Stimulated activated naive CD4-positive, alpha-beta T cell treated with Interleukin-2 at 50 U/mL for 16 hours (primary cell): ENCODE measurements at places on chromosomes 1 and 21.

DNA sequence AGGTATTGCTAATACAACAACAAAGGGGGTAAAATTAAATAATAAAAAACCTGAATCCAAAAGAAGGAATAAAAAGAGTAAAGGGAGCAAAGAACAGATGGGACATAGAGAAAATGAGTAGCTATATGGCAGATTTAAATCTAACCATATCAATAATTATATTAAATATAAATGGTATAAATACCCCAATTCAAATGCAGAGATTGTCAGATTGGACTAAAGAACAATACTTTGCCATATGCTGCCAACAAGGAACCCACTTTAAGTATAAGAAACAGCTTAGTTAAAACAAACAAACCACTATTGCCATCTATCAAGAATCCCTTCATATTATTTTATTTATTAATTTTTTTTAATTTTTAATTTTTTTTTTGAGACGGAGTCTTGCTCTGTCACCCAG lies 86.8 kb downstream of the MT1HL1 start:
- no peak for DNase-seq

- DNase-seq = no peak
These were observed 54.0 kb downstream of the CLIC6 start for GRCh38 chr21:34722684-34723300.

DNA sequence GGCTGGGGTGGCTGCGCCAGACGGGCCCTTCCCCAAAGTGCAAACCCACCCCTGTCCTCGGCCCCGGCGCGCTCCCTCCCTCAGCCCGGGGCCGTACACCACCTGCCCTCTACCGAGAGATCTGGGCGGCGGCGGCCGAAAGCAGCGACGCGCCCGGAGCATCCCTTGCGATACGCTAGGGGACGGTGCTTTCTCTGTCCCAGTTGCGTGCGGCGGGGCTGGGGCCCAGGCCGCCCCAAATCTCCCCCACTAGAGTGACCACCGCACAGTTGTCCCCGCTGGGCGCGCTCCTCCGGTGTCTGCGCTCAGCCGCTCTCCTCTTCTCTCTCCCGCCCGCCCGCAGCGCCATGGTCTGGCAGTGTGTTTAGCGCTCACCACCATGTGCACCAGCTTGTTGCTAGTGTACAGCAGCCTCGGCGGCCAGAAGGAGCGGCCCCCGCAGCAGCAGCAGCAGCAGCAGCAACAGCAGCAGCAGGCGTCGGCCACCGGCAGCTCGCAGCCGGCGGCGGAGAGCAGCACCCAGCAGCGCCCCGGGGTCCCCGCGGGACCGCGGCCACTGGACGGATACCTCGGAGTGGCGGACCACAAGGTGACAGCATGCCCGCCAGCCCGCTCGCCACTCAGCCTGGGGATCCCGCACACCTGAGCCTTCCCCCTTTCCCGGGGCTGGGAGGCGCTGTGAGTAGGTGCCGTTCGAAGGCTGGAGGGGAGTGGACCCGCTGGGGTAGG lies 1.0 kb downstream of the ST6GALNAC5 start:
- DNase-seq = no peak

DNA sequence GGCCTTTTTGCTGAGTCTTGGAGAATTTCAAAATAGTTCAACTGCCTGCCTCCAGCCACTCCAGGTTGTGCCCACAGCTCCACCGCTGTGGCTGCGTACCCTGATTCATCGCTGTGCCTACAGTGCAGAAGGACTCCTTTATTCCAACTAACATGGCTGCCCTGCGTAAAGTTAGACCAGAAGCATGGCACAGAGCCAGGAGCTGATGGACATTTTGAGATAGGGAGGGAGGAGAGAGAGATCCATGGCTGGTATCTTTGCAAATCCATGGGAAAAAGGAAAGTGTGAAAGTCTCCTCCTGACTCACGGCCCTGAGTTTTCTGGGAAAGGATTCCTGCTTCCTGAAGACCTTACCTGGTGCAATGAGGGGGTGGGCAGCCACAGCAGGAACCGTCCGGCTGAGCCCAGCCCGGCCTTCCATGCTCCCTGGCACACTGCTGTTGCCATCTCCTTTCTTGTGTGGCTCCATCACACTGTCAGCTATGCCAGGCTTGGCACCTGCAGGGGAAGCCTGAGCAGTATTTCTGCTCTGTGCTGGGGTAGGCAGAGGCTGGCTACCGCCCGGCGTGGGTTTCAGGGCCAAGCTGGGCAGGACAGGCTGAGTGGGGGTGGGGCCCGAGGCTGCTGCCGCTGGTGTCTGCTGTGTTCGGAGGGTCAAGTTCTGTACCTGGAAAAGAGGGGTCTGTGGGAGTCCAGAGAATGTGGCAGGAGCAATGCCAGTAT lies 46.0 kb upstream of the A3GALT2 start:
- DNase-seq = no peak

- DNase-seq = no peak
These were observed 79.6 kb upstream of the BMP8A start for GRCh38 chr1:39411526-39412478.

GRCh38 chr1:6424000-6424565 lies 493 bp upstream of the ESPN start:
- DNase-seq = no peak

GRCh38 chr1:110780600-110781484 lies 92.1 kb upstream of the CD53 start:
- peak; percentile 49 for DNase-seq

DNA sequence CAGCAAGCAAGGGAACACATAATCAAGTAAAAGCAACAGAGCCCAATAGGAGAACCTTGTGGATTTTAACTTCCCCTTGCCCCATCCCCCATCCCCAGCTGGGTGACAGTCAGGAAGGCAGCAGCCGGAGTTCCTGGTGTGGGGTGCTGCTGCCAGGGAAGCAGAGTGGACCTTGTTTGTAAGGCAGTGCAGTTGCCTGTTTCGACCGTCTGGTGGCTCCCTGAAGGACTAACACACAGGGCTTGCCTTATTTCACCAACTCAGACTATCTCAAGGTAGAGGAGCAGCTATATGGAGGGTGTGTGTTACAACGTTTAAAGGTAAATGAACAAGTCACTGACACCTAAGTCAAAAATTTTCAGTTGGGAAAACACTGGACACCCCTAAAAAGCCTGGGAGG lies 6.6 kb downstream of the KRTAP10-8 start:
- no peak for DNase-seq

GRCh38 chr1:230977761-230978490 lies 735 bp downstream of the TTC13 start:
- peak; percentile 7 for DNase-seq

DNA sequence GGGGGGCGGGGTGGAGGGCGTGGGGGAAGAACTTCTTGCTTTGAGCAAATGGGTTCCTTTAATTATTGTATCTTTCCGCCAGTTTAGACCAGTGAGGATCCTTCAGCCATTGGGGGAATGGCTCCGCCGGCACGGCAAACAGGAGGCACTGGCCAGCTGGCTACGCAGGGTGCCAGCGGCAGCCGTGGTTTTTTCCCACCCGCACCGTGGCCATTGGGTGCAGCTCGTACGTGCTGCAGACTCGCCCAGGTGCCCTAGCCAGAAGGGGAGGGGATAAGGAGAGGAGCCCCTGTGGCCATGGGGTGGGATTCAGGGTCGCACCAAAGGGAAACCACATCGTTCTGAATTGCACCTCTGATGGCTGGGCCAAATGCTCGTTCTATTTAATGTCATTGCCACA lies 65.6 kb downstream of the RGSL1 start:
- DNase-seq = no peak

- DNase-seq = no peak
These were observed 10.2 kb downstream of the USP24 start for GRCh38 chr1:55204997-55205396.

GRCh38 chr1:156308078-156308477 lies 9.0 kb upstream of the VHLL start:
- DNase-seq = no peak

DNA sequence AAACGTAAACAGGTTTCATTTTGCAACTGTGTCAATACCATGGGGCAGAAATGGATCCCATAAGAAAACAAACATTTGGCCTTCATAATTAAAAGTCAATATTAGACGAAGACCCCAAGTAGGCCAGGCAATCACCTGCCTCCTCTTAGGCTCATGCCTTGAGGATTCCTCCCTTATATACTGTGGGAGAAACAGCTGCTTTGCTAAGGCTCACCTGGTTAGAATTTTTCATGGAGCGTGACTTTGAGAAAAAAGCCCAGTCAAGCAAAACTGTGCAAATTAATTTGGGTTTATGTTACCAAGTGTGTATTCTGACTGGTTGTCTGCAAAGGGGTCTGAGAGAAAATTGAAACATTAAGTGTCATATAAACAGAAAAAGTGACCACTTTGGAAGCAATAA lies 605.3 kb upstream of the USP24 start:
- no peak for DNase-seq

- no peak for DNase-seq
These were observed 360.1 kb upstream of the BEND5 start for GRCh38 chr1:49136738-49137251.

- DNase-seq = no peak
These were observed 103.5 kb upstream of the TLR5 start for GRCh38 chr1:223246476-223247112.

DNA sequence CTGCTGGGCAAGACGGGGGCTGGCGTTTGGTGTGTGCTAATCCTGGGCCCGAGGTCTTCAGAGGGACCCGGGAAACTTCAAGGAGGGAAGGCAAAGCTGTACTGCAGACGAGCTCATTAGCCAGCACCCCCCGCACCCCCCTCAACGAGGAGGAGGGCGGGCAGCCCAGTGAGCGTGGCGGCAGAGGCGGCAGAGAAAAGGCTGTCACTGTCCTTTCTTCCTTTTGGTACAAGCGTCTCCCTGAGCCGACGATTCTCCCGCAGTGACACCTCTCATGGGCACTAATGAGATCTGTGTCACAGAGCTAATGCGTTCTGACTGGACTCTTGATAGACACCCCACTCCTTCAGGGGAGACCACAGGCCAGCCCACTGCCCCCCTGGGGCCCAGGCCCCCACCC lies 29.5 kb downstream of the DMAP1 start:
- no peak for DNase-seq

GRCh38 chr1:13535227-13535626 lies 21.4 kb upstream of the LRRC38 start:
- no peak for DNase-seq

DNA sequence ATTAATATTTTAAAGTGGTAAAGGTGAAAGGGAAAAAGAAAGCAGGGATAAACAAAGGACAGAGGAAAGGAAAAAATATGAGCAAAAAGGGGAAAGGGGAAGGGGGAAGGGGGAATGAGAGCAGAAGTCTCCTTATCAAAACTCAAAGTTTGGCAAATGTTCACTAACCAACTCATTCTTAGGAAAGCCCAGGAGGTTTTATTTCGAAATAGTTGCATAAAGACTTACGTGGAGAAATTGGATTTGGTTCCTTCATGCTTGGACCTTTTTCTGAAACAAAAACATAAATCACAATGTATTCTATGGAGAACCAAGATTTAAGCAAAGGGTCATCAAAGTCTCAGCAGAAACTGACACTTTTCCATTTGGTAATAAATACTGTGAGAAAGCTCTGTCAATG lies 188.1 kb downstream of the TGFBR3 start:
- DNase-seq = no peak

DNA sequence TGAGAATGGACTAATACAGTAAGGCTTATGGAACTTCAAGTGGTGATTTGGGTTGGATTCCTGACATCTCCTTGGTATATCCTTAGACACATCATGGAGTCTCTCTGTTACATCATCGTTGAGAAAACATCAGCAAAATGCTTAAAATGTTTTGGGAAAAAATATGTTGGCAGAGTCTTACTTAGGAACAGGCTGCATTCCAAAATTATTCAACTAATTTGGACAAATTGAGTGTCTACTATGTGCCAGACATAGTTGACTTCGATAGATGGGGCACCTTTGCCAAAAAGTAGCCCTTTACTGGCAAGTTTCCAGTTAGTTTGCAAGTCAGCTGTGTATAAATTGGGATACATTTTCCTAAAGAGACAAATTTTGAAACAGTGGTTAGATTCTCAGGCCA lies 253.4 kb upstream of the ST6GALNAC5 start:
- no peak for DNase-seq

DNA sequence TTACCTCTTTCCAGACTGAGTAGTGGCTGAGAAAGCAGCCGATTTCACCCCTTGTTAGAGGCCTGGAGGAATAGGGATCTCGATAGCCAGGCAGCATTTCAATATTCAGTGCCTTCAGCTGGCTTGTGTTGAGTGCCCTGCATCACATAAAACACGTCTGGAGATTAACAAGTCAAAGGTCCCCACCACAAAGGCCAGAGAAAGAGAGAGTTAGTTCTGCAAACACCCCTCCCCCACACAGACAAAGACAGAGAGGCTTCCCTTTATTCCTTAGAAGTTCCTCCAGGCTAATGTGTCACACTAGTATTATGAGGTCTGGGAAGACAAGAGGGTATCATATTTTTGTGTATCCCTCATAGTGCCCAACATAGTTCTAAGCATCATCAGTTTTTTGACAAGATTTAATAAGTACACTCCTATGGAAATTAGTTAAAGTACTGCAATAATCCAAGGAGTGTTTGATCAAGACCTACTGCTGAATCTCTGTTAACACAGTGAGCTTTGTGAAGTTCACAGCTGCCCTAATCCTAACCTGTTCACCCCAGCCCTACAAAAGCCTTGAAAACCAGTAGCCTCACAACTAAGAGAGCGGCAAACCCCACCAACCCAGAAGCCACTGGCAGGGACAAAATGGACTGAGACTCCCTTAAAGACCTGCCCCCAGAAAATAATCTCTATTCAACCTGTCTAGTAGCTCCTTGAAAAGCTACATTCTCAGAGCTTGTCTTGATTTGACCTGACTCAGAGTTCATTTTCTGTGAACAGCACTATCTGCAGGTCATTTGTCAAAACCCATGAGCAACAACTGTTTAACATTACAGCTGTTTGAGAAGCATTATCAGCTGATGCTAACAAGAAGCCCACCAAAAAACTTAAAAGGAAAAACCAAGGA lies 91.9 kb downstream of the COLGALT2 start:
- no peak for DNase-seq

GRCh38 chr1:220880362-220880670 lies 1.1 kb downstream of the HLX start:
- DNase-seq = no peak

GRCh38 chr1:81660286-81660685 lies 140.4 kb upstream of the ADGRL2 start:
- DNase-seq = no peak

DNA sequence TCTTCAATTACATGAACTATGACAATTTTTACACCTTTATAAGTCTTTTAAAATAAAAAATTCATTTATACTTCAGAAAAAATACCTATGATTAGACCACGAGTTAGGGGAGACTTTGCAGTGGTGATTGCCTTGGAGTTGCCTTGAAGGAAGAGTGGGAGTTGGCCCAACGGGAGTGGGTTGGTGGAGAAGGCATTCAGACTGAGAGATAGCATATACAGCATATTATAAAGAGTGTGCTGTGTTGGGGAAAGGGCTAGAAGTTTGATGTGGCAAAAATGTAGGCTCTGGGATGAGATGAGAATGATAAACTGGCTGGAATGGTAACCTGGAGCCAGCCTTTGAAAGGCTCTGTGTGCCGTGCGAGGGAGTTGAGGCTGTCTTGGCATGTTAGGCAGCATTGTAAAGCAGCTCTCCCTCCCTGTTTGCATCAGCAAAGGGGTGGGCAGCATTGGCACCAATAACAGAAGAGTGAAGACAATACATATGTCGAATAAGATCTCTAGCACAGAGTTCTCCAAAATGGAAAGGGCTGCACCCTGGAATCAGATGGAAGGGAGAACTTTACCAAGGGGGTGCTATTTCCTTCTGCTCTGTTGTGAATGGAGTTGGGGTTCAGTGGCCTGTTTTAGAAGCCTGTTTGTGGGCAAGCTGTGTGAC lies 24.4 kb downstream of the MPZL1 start:
- no peak for DNase-seq

- DNase-seq = no peak
These were observed 9.8 kb upstream of the ERMAP start for GRCh38 chr1:42807056-42807668.

- DNase-seq = no peak
These were observed 65.1 kb upstream of the RGL1 start for GRCh38 chr1:183739741-183740271.
